ENCODE measurements at places on chromosomes 6 and 20.

- no peak for DNase-seq
These were observed 28.2 kb downstream of the ATXN1 start for GRCh38 chr6:16733085-16733484.

DNA sequence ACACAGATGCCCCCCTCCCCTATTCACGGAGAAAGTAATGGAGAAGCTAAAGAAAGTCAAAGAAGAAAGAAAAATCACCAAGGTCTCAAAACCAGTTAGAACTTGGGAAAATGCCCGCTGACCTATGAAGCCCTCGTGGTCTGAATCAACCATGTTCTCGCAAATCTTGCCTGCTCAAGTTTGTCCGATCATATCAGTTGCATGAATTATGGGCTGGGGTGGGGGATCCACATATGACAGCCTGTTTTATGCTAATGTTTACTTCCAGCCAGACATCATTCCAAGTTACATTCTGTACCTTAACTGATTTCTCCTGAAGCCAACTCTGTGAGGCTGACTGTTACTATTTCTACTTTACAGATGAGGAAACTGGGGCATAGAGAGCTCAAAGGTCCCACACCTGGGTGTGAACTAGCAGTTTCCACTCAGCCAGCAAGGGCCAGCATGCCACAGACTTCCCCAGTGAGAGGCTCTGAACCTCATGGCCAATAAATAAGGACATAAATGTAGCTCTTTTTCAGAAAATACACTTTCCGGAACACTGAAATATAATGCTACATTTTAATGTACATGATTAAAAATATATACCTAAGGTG is 2.1 kb downstream of the RNASET2 start:
- no peak for DNase-seq

DNA sequence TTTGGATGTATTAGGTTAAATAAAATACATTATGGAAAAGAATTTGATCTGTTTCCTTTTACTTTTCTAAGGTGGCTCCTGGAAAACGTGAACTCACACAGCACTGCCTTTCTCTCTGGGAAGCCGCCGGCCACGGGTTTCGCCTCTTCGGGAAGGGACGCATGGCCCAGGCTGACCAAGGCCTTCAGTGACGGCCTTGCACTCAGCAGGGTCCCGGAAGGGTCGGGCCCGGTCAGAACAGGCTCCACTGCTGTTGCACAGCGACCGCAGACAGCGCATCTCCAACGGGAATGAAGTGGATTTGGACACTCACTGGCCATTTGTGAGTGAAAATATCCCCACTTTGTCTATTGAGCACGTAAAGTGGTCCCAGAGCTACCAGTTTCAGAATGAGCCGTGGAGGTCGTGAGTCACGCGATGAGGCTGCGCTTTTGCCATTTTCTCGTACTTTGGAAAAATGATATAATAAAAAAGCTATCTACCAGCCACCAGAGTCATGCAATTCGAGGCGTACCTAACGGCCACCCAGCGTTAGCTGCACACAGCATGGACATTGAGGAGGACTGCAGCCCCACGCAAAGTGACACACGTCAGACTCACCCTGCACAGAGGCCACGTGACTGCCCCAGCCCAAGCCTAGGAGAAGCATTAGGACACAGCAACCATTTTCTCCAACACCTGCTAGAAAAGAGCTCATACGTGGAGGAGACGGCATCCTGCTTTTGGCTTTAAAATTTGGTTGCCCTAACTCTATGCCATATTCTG is 244.3 kb downstream of the TTLL2 start:
- no peak for DNase-seq

DNA sequence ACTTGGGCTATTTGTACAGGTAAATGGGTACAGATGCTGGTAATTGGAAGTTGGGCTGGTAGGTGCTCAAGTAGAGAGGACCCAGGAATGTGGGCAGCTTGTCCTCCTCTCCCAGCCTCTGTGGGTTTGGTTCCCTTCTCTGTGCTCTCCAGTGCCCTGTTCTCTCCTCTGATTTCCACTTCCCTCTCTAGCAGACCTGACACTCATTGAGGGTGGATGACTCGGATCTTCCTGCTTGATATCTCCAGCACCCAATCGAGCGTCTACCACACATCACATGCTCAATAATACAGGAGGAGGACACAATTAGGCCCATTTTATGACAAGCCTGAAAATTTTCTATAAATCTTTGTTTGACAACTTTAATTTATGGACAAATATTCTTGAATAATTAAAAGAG is 23.7 kb downstream of the CST1 start:
- no peak for DNase-seq

DNA sequence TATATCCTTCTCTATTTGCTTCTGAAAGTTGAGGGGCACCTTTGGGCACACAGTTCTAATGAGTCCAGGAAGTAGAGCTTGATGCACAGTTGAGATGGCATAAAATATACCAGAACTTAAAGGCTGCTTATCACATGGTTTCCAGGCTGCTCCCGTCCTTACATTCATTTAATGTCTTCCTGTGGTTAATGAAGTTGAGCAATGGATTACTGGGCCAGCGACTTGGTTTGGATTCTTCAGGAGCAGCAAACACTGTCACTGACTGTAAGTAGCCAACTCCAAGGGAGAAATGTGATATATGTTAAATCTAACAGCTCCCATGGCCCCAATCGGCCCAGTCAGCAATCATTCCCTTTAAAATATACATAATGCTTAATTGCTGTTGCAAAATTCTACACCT is 9.0 kb upstream of the TSHZ2 start:
- DNase-seq: no peak

DNA sequence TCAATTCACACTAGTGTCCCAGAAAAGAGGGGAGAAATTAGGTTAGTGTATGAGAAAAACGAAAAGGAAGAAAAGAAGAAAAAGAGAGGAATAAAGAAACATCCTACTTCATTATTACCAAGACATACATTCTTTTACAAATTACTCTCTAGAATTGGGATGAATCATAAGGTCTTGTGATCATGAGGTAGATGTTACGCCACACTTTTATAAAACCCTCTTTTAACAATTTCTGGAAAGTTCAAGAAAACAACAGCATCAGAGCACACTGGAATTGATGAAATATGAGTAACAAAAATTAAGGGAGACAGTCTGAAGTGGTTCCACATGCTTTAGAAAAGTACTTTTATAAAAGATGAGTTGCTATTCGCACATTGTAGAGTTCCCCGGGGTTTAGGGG is 32.6 kb upstream of the NRSN1 start:
- no peak for DNase-seq
